ENCODE measurements at places on chromosomes 7 and 10. TPM values are rescaled to one million over a fixed set of nuclear protein-coding genes. Genes with fewer than 3 reads are reported as not detected.

POM121L12 gene
- total RNA-seq = not detected

SCART1 gene
- 2.9 TPM for total RNA-seq

AOAH gene
- 2.6 TPM for total RNA-seq

HYAL4 gene
- total RNA-seq = 2.6 TPM

MSMB gene
- not detected for total RNA-seq

UMAD1 gene
- total RNA-seq = 13.7 TPM

TRAPPC14 gene
- total RNA-seq = 2.6 TPM

MCM10 gene
- 1.2 TPM for total RNA-seq

TFR2 gene
- 2.4 TPM for total RNA-seq
